Colonic mucosa (tissue), 4 donors: ENCODE measurements at places on chromosomes 5 and 9. TPM values are rescaled to one million over a fixed set of nuclear protein-coding genes. Genes with fewer than 3 reads are reported as not detected.

Gene GLRA1
- not detected for total RNA-seq

Gene TBC1D9B
- total RNA-seq, result 89.3 TPM

Gene SYK
- total RNA-seq, result 58.1 TPM

DNA sequence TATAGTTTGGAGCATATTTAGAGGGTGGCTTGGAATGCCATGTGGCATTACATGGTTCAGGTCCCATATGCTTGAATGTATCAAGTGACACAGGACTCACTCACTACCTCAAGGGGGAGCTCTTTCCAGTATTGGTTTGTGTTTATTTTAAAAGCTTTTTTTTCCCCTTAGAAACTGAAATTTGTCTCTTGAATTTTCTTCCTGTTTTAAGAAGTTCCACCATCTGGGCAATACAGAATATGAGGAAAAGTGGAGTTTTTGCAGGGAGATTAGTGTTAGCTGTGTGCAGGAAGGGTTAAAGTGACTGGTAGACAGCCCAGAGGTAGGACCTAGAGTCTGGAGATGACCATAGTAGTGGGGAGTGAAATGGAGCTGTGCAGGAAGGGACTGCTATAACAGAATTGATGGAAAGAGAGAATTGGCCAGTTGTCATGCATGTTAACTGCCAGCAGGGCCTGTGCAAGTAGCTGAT, 36.6 kb downstream of the CTNNA1 start:
- no peaks in the 10 kb centered on the region for H3K4me1 ChIP-seq
- no peak overlapping the region for H3K4me3 ChIP-seq
- no peaks in the 10 kb centered on the region for H3K27me3 ChIP-seq
- no peak overlapping the region for H3K27ac ChIP-seq

GRCh38 chr5:112878760-112879159, 17.7 kb downstream of the SRP19 start:
- no peaks in the 10 kb centered on the region for H3K4me1 ChIP-seq
- no peak overlapping the region for H3K27ac ChIP-seq
- H3K4me3 ChIP-seq, result no peak overlapping the region
- no peak for DNase-seq

- no peak overlapping the region for H3K27ac ChIP-seq
- no peaks in the 10 kb centered on the region for H3K36me3 ChIP-seq
- no peak overlapping the region for H3K4me3 ChIP-seq
- H3K27me3 ChIP-seq, result no peaks in the 10 kb centered on the region
- no peak for DNase-seq
- H3K4me1 ChIP-seq, result no peaks in the 10 kb centered on the region
These were observed 37.2 kb upstream of the F2RL2 start for GRCh38 chr5:76660360-76660759.

- no peaks in the 10 kb centered on the region for H3K36me3 ChIP-seq
- no peak overlapping the region for H3K27ac ChIP-seq
- DNase-seq, result no peak
- no peak overlapping the region for H3K4me3 ChIP-seq
- H3K4me1 ChIP-seq, result no peaks in the 10 kb centered on the region
These were observed 210.5 kb downstream of the GADD45G start for GRCh38 chr9:89815061-89815902.

Gene ECSCR
- 7.4 TPM for total RNA-seq

GRCh38 chr9:80147866-80148265, 576.1 kb downstream of the TLE4 start:
- H3K4me3 ChIP-seq, result no peak overlapping the region
- no peaks in the 10 kb centered on the region for H3K36me3 ChIP-seq
- no peaks in the 10 kb centered on the region for H3K4me1 ChIP-seq
- H3K27ac ChIP-seq, result no peak overlapping the region
- no peak for DNase-seq
- no peaks in the 10 kb centered on the region for H3K27me3 ChIP-seq

Gene IL9
- total RNA-seq, result not detected

GRCh38 chr9:113973963-113974413, 97.9 kb downstream of the ZNF618 start:
- H3K27ac ChIP-seq, result no peak overlapping the region
- H3K36me3 ChIP-seq, result no peaks in the 10 kb centered on the region
- DNase-seq, result no peak
- no peaks in the 10 kb centered on the region for H3K4me1 ChIP-seq
- no peaks in the 10 kb centered on the region for H3K27me3 ChIP-seq
- no peak overlapping the region for H3K4me3 ChIP-seq

Gene C5orf34
- total RNA-seq, result 5.0 TPM

DNA sequence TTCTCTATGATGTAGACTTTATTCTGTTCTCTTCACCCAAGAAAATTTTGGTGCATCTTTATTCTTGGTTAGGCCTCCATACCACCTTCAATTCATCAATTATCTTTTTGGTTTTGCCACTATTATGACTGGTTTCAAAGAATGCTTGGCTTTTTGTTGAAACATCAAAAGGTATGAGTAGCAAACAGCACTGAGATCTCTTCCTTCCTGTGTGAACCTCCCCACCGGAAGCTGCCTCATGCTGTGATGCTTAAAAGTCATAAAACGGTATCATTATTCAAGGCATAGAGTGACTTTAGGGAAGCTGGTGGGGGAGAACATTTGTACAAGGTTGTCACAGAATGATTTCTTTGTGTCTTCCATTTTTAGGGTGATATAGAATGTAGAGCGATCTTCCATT, 70.6 kb downstream of the IQGAP2 start:
- H3K27ac ChIP-seq, result no peak overlapping the region
- DNase-seq, result no peak
- no peaks in the 10 kb centered on the region for H3K36me3 ChIP-seq
- peaks cover 9% of the 10 kb centered on the region for H3K4me1 ChIP-seq
- no peaks in the 10 kb centered on the region for H3K27me3 ChIP-seq

Gene IFNK
- total RNA-seq, result not detected

GRCh38 chr5:157820593-157821252, 38.2 kb downstream of the CLINT1 start:
- no peaks in the 10 kb centered on the region for H3K27me3 ChIP-seq
- no peak overlapping the region for H3K4me3 ChIP-seq

- H3K36me3 ChIP-seq, result no peaks in the 10 kb centered on the region
- DNase-seq, result peak; percentile 50
- H3K4me1 ChIP-seq, result no peaks in the 10 kb centered on the region
- H3K27ac ChIP-seq, result peak overlapping the region; percentile 19
- H3K27me3 ChIP-seq, result no peaks in the 10 kb centered on the region
- H3K4me3 ChIP-seq, result no peak overlapping the region
These were observed 457.0 kb upstream of the KLF4 start for GRCh38 chr9:107946364-107947141.

DNA sequence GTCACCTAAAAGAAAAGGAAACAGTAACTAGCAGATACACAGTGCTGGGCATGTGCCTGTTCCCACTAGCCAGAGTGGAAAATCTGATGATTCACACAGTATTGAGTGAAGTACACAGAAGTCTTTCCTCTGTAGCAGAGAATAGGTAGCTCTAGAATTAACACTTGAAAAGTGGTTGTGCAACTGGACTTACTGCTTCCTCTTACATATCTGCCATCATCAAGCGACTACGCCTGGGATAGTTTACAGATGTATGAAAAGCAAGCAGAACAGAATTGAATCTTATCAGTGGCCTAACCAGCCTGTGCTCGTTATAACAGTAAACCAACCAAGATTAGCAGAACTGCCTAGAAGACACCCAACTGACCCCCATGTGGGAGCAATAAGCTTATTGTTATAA, 130.6 kb downstream of the DTWD2 start:
- H3K27ac ChIP-seq, result no peak overlapping the region
- no peaks in the 10 kb centered on the region for H3K4me1 ChIP-seq
- H3K27me3 ChIP-seq, result no peaks in the 10 kb centered on the region
- no peak overlapping the region for H3K4me3 ChIP-seq
- H3K36me3 ChIP-seq, result no peaks in the 10 kb centered on the region
- no peak for DNase-seq

Gene RGS7BP
- 0.35 TPM for total RNA-seq

- no peaks in the 10 kb centered on the region for H3K27me3 ChIP-seq
- no peak overlapping the region for H3K27ac ChIP-seq
- H3K4me1 ChIP-seq, result no peaks in the 10 kb centered on the region
- no peak overlapping the region for H3K4me3 ChIP-seq
- DNase-seq, result no peak
- H3K36me3 ChIP-seq, result no peaks in the 10 kb centered on the region
These were observed 67.8 kb downstream of the RASGEF1C start for GRCh38 chr5:180141068-180141660.

DNA sequence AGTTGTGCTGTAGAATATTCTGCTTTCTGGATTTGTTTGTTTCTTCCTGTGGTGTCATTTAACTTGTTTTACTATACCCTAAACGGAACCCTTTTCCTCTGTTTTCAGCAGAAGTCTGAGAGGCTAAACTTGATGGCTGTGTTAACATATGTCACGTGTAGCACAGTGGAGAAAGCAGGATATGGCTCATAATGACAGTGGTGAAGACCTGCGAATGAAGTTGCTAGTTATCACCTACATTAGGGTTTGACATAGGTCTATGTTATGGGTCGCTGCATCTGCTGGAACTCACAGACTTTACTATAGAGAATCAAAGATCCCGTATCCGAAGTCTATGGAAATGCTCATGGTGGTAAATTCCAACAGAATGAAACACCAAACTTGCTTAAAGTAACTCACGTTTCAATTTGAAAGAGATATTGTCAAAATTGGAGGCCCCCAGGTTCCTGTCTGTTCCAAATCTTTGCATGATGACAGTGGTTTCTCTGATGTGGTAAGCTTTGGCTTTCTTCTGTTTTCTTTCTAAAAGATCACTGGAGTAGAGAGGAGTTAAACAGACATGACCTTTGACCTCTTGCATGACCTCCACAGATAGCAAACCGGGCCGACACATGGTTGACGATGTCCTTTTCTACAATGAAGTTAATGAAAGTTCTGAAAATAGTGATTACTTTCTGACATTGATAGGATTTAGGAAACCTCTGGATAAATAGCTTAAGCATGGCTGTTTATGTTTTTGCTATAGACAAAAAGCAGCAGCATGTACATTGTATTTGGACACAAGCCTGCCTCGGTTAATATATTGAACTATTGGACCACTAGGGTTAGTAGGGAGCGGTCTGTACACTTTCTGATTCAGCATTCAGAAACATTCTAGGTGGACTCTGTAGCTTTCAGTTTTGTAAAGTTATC, 3.1 kb upstream of the CATSPER3 start:
- no peaks in the 10 kb centered on the region for H3K36me3 ChIP-seq
- H3K27me3 ChIP-seq, result no peaks in the 10 kb centered on the region
- no peak for DNase-seq
- H3K27ac ChIP-seq, result no peak overlapping the region

Gene OBP2B
- not detected for total RNA-seq

- peaks cover 8% of the 10 kb centered on the region for H3K36me3 ChIP-seq
- no peaks in the 10 kb centered on the region for H3K27me3 ChIP-seq
- H3K4me3 ChIP-seq, result no peak overlapping the region
- H3K27ac ChIP-seq, result no peak overlapping the region
These were observed 34.2 kb downstream of the IPPK start for GRCh38 chr9:92635760-92636159.

DNA sequence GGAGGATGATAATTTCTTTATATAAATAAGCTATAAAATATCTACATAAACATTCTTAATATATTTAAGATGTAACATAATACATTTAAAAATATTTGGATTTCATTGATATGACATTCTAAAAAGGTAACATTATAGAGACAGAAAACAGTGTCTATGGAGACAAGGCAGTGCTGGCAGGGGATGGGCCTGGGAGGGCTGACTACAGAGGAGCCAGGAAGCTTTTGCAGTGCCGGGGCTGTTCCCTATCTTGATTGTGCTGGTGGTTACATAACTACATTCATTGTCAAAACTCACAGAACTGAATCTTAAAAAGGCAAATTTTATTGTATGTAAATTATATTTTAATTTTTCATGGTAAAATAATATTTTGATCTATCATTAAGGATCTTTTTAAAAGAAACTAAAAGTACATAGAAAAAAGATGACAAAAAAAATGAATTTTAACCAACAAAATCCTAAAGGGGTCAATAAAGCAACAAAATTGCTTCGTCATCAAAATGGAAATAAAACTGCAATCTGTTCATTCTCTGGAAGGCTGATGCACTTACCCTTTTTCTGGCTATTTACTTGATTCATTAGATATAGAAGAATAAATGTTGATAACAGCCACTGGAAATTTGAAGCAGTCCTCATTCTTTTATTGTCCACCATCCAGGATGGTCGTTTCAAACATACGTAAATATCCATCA, 26.3 kb downstream of the LIFR start:
- no peaks in the 10 kb centered on the region for H3K27me3 ChIP-seq
- no peaks in the 10 kb centered on the region for H3K4me1 ChIP-seq
- H3K27ac ChIP-seq, result no peak overlapping the region
- no peaks in the 10 kb centered on the region for H3K36me3 ChIP-seq

DNA sequence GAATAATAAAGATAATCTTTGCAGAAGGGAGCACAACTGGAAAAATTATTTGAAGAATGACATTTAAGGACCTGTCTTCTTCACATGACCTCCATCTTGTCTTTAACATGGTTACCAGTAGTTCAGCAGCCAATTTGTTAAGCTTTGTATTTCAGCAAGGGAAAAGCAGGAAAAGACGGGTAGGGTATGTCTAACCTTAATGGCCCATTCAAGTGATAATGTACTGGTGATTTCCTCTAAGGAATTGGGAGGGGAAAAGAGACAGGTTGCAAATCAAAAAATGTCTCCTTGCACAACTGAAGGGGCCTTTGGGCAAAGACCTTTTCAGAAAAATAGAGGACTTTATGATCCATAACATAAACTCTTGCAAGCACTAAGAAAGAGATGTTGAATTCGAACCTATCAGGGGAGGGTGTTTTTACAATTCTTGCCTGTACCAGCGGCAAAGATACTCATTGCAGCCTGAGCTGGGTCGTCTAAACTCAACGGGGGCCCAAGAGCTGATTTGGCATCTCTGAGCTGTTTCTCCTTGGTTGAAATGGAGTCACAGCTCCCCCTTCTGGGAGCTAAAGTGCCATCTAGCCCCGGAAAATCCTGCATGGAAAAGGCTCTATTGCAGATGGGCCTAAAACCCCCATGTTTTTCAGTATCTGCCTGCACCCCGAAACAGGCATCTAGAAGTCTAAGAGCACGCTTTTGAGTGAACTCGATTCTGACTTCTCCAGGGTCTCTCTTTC, 3.8 kb downstream of the BRINP1 start:
- H3K27ac ChIP-seq, result no peak overlapping the region
- no peaks in the 10 kb centered on the region for H3K4me1 ChIP-seq
- peaks cover 25% of the 10 kb centered on the region for H3K27me3 ChIP-seq
- H3K36me3 ChIP-seq, result no peaks in the 10 kb centered on the region

Gene ACTBL2
- total RNA-seq, result not detected

DNA sequence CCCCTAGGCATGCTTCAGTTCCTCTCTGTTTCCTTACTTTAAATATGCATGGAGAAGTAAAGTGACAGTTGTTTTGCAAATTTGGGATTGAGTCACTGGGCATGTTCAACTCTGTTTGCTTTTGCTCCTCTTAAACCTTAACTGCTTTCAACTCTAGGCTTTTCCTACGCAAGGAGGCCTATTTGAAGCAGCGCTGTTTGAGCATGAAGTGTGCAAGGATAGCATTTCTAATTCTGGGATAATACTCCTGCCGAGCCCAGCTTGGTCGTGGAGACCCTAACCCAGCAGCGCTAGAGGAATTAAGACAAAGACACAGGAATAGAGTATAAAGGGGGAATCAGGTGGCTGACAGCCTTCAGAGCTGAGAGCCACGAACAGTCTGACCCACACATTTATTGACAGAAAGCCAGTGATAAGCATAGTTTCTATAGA, 803.4 kb upstream of the CDH10 start:
- DNase-seq, result no peak
- no peaks in the 10 kb centered on the region for H3K36me3 ChIP-seq
- no peak overlapping the region for H3K27ac ChIP-seq
- no peaks in the 10 kb centered on the region for H3K4me1 ChIP-seq
- no peak overlapping the region for H3K4me3 ChIP-seq
- H3K27me3 ChIP-seq, result no peaks in the 10 kb centered on the region

Gene PRRX2
- total RNA-seq, result 0.85 TPM
